ENCODE measurements at places on chromosomes 12 and 14.

DNA sequence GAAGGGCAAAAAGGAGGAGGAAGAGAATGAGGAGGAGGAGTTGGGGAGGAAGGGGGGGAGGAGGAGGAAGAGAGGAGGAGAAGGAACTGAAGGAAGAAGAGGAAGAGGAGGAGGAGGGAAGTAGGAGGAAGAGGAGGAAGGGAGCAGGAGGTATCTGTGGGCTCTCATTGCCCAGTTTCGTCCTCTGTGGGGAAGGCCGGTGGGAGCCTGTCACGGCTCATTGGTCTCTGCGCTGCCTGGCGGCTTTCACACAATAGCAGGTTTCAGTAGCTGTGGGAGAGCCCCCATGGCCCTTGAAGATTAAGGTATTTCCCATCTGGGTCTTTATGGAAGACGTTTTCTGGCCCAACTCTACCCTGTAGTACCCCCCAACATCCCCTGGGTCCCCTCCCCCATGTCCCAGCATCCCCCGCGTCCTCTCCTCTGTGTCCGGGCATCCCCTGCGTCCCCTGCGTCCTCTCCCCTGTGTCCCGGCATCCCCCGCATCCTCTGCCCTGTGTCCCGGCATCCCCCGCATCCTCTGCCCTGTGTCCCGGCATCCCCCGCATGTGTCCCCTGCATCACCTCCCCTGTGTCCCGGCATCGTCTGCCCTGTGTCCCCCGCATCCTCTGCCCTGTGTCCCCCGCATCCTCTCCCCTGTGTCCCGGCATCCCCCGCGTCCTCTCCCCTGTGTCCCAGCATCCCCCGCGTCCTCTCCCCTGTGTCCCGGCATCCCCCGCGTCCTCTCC is 278.2 kb upstream of the SFSWAP start:
- no peak for DNase-seq

DNA sequence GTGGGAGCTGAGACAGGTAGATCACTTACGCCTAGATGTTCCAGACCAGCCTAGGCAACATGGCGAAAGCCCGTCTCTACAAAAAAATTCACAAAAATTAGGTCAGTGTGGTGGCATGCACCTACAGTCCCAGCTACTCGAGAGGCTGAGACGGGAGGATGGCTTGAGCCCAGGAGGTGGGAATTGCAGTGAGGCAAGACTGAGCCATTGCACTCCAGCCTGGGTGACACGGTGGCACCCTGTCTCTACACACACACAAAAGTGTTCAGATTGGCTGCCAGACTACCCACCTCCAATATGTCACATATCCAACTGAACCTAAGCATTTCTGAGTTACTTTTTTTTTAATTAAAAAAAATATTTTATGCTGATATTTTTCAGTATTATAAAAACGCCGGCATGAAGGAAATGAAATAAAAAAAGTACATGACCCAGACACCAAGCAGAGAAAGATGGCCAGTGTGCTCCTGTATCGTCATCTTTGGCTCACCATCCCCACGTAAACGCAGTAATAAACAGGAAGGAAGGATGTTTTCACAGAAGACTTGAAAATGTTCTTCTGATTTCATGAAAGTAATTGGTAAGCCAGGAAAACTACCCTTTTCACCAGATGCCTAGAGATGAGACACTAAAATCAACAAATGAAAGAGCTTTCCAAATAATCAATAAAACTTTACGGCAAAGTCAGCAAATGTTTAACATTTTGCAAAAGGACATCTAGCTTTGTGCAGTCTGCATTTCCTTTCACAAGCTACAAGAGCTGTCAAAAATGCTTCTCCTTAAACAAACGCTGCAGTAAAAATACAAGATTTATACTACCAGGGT is 26.4 kb downstream of the CDC42BPB start:
- DNase-seq: no peak

- DNase-seq: no peak
Measured at GRCh38 chr12:1179128-1179527, 188.1 kb downstream of the ERC1 start.

DNA sequence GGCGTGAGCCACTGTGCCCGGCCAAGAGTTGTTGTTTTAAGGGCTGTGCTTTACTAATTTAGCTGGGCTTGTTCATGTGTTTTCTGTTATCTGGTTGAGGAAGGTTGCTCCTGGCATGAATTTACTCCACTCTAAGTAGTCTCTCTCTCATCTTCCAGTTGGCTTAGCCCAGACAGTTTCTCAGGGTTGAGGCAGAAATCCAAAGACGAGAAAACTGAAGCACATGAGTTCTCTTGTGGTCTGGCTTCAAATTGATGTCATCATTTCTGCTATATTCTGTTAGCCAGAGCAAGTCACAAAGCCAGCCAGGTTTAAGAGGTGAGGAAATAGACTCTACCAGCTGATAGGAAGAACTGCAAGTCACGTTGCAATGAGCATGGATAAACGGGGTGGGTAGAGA is 57.9 kb downstream of the E2F7 start:
- no peak for DNase-seq

DNA sequence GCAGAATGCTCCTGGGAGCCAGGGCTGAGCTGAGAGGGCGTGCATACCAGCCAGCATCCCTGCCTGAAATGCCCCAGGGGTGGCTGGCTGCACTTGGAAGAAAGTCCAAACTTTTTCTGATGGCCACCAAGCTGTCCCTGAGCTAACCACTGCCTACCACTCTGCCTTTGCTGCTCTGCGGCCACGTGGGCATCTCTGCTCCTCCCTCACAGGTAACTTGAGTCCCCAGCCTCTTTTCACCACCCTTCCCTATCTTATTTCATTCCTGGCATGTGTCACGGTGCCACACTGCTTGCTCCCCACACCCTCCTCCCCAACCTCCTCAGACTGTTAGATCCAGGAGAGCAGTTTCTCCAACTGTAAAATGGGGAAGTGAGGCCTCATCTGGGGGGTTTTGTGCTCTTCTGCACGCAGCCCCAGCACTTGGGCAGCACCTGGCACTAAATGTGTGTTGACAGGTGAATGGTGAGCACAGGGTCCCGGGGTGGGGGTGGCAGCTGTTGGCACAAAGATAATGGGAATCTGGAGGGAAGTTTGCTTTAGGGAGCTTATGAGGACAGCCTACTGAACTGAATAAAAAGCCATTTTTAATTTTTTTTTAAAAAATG is 113.0 kb downstream of the GLT1D1 start:
- no peak for DNase-seq

DNA sequence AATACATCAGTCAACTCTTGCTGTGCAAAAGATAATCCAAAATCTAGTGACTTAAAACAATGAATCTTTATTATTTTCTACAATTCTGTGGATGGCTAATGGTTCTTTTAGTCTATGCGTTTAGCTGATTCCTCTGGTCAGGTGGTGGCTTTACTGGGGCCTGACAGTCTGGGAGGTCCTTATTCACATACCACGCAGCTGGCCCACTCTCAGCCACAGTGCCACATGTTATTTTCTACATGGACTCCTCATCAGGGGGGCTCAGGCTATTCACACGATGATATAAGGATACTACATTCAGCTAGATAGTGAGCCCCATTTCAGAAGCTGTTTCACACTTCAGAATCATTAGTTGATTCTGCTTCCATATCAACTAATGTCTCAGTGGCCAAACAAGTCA is 287.5 kb upstream of the MGAT4C start:
- DNase-seq: no peak

- no peak for DNase-seq
Measured at GRCh38 chr12:544142-544541, 84.4 kb downstream of the B4GALNT3 start.

DNA sequence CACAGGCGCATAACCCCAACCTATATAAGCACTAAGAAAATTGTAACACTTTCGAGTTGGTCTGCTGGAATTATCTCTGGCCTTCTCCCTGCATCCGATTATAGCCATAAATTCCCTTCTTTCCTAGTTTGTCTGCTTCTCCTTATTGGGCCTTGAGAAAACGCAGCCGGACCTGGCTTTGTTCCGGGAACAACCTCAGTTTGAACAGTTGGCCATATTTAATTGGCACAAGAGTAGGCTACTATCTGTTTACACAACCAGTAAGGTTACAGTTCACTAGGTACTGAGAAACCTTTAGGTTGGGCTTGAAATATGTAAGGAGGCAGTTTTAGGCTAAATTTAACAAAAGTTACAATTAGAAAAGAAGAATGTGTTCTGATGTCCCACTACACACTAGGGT is 176.1 kb downstream of the IPO8 start:
- DNase-seq: no peak

- no peak for DNase-seq
Measured at GRCh38 chr12:34163443-34163842, 141.1 kb downstream of the ALG10 start.

GRCh38 chr14:63737582-63738006 is 9.7 kb upstream of the SGPP1 start:
- no peak for DNase-seq

All from erythroblast (primary cell).